ENCODE measurements at places on chromosomes 7 and 10.

DNA sequence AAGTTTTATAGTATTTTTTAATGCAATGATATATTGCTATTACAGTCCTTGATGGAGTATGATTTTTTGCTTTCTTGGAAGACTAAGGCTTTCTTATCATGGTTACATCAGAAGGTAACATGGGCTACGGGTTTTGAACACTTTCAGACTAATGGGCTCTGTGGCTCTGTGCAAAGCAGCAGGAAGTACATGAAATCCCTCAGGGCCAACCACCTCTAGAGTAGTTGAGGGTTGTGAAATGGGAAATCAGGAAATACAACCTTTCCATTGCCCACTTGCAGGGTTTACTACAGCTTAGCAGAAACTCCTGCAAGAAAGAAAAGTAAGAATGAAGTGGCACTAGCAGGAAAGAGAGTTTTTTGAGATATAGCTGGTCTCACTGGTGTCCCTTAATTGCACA lies 853.5 kb downstream of the KCNMA1 start:
- no peak for DNase-seq

GRCh38 chr10:72000073-72001032 lies 36.2 kb downstream of the CHST3 start:
- no peak for DNase-seq

- DNase-seq: no peak
Observed at GRCh38 chr7:135977742-135978066, 545 bp upstream of the MTPN start.

DNA sequence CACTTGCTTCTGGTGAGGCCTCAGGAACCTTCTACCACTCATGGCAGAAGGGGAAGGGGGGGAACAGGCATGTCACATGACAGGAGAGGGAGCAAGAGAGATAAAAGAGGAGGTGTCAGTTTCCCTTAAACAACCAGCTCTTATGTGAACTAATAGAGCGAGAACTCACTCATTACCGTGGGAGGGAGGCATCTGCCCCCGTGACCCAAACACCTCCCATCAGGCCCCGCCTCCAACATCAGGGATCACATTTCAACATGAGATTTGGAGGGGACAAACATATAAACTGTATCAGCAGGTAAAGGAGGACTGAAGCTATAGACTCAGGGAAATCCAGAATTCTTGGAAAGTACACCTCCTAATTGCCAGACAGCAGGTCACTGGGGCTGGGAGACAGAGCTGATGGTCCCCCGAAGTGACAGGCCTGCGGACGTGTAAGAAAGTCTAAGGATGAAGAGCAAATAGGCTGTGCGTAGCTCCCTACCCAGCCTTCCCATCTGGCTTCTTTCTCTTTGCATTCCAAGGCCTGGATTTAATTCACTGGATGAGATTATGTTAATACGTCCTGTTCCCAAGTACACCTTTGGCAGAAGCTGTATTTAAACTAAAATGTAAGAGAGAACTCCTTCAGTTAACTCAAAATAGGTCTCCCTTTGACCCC lies 186.7 kb upstream of the LYZL2 start:
- no peak for DNase-seq

- peak; percentile 24 for DNase-seq
Observed at GRCh38 chr7:29105752-29106668, 40.3 kb downstream of the CPVL start.

DNA sequence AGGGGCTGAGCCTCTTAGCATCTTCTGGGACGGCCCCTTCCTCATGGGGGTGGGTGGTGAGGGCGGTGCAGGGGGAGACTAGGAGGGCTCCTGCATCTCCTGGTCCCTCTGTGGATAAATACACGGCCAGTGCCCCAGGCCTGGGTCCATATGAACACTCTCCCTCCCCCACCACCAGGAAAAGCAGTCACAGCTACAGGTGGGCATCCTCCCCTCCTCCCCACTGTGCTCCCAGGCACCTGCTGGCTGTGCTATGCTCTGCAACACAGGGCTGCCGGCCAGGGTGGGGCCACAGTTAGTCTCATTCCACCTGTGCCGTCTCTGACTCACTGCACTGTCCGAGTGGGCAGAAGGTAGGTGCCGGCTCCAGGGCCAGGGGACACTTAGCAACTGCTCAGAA lies 87.3 kb upstream of the INSIG1 start:
- DNase-seq: no peak

GRCh38 chr7:80284855-80285254 lies 150.2 kb downstream of the GNAI1 start:
- DNase-seq: no peak

- no peak for DNase-seq
Observed at GRCh38 chr10:84820120-84820519, 491.7 kb downstream of the CCSER2 start.

DNA sequence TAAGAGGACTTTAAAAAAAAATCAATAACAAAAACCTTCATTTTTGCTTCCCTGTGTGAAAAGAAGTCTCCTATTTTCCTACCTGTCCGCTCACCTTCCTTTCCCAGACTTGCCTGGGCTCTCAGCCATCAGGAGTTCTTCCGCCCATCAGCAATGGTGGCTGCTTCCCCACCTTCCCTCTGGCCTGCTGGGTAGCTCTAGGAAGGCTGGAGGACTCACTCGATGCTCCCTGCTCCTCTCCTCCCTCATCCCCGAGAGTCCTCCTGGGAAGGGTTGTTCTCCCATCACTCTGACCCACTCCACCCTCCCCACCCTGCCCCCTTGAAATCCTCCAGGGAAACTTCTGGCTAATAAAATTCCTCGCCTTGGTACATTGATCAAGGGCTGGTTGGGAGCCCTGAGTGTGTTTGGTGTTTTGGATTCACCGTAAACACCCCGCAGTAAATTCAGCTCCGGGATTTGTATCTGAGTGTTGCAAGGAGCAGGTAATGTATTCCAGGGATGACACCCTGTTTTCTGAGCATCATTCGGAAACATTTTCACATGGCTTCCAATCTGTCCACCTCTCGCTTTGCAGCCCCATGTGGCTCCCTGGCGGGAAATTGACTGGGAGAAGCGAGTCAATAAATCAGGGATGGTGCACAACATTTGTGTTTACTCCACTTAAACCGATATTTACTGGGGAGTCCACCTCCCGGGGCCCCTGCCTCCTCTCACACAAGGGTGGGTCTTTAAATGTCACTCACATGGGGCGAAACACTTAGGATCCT lies 126.4 kb upstream of the SDK1 start:
- no peak for DNase-seq

GRCh38 chr7:156816943-156817572 lies 75.9 kb downstream of the LMBR1 start:
- no peak for DNase-seq

- no peak for DNase-seq
Observed at GRCh38 chr7:66170309-66171231, 34.6 kb upstream of the TPST1 start.
